ENCODE measurements at places on chromosomes 2 and 18. TPM values are rescaled to one million over a fixed set of nuclear protein-coding genes. Genes with fewer than 3 reads are reported as not detected.

DNA sequence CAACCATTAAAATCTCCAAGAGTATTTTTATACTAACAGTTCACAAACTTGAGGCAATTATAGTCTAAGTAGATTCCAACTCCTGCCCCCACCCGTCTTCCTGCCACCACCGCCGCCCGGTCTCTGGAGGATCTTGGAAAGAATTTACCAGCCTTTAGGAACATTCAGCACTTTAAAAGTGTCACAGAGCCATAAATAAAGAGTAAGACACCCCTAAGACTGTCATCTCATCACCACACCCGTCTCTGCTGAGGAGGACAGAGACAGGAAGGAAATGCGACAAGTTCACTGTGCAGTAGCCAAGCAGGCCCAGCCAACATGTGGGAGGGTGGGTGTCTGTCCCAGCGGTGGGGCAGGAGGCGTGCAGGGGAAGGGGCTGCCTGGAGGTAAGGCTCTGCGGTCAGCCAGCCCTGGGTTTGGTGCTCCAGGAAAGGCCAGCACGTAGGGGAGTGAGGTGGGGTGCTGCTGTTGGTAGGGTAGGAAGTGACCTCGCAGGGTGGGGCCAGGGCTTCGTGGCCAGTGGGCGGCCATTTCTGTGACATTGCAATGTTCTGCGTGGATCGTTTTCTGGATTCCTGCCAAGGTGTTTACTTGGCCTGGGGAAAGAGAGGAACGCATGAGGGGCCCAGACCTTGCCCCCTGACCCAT is 111.6 kb downstream of the FAM210A start:
- no peak for DNase-seq

Gene TRIM43
- polyA plus RNA-seq: not detected

Gene REG1B
- not detected for polyA plus RNA-seq

DNA sequence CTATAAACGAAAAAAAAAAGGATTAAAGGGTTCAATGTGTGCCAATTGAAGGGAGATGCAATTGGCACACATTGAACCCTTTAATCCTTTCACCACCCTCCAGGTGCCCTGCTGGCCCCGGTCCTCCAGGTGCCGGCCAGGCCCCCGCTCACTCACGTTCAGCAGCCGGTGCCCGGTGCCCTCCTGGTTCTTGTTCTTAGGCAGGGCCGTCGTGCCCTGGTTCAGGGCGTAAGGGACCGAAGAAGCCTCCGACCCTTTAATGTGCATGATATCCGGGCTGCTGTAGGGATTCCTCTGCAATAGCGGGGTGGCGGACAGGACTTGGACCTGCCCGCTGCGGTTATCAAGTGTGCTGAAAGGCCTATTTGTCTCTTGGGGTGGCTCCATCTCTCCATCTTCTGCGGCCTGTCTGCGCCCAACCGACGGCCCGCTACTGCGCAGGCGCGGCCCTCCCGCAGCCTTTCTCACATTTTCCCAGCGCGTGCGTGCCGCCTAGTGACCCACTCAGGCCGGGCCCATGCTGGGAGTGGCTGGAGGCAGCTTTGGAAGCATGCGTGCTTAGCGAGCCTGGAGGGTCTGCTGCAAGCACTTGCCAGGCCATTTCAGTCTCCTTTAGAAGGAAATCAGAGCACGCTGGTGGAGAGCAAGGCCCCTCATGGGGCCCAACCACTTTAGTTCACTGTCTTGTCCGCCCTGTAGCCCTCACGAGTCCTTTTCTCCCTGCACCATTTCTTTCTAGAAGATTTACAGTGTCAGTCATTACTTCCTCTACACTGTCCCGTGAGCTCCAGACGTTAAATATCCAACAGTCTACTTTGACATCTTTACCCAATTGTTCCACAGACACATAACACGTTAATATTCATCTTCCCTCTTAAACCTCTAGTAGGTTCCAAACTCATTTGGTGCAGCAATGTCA is 24.3 kb downstream of the TMEM237 start:
- DNase-seq: peak; percentile 65

GRCh38 chr18:23405636-23406035 is 47.5 kb upstream of the RIOK3 start:
- DNase-seq: no peak

Gene KCNJ13
- polyA plus RNA-seq: not detected

Gene GRHL1
- polyA plus RNA-seq: 0.70 TPM

DNA sequence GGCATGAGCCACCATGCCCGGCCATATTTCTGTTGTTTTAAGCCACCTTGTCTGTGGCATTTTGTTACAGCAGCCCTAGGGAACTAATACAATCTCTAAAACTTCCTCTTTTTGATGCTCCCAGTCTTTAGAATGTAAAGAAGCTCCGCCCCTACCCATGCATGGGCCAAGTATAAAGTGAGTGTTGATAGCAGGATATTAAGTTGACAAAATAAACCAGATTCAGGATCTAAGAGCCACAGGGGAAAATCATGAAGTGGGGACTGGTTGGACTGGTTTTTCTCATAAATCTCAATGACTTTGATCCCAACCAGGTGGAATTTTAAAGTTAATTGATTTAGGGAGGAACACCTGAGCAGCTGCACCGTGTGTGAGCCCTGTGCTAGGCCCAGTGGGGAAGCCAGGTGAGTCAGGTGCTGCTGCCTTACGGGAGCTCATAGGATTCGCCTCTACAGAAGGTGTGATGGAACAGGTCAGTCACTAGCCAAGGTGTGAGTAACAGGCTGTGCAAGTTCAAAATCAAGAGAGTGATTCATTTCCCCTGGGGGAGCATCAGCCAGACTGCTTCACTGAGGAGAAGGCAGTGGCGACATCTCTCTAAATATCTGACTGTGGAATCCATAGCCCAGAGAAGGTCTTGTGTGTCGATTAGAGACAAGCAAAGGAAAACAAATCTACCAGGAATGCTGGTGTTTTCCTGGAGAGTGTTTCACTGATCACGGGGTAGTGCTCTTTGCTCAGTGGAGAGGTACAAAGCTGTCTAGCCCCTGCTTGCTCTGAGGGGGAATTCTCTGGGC is 63.0 kb upstream of the MSH2 start:
- DNase-seq: no peak

Gene NDUFV2
- polyA plus RNA-seq: 65.7 TPM

DNA sequence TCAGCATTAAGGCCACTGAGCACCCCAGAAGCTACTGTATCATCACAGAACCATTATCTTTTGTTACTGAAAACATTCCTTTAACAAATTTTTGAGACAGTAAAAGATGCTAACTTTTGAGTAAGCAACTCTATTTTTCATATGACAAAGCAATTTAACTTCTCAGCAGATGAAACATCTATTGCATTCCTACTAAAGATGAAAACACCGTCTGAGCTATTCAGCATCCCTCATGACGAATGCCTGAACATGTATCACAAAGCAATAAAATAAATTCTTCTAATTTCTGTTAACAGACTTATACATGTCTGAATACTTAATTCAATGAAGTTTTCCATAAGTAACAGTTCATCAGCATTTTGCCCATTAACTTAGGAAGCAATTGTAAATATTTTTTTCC is 23.9 kb downstream of the CHN1 start:
- no peak for DNase-seq

- no peak for DNase-seq
Observed at GRCh38 chr2:42098571-42099437, 51.0 kb downstream of the PKDCC start.

Gene SLC9A2
- 0.03 TPM for polyA plus RNA-seq

GRCh38 chr2:64260817-64261216 is 116.6 kb upstream of the PELI1 start:
- peak; percentile 82 for DNase-seq

GRCh38 chr18:6807515-6808257 is 78.2 kb downstream of the ARHGAP28 start:
- peak; percentile 97 for DNase-seq

GRCh38 chr2:206739271-206739670 is 21.1 kb upstream of the DYTN start:
- DNase-seq: no peak

GRCh38 chr2:202763916-202764315 is 107.7 kb downstream of the ICA1L start:
- no peak for DNase-seq

DNA sequence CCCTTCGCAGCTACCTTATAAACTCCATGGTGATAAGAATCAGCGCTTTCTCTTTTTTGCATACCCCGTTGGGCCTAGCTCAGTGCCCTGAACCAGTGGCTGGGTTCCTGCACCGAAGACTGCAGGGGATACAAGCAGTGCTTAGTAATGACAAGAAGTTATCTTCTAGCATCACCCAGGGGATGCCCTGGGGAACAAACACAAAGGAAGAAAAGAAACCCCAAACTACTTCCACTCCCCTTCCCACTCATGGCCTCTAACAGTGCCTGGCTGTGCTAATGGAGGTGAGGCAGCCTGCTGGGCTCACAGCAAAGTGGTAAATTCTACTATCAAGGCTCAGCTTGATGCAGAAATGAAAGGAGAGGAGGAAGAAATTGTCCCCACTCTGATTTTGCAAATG is 314.7 kb downstream of the TXNL1 start:
- no peak for DNase-seq

Gene TEKT4
- polyA plus RNA-seq: not detected

Gene CROCC2
- not detected for polyA plus RNA-seq

Gene CNTNAP5
- polyA plus RNA-seq: not detected

Data from endothelial cell of umbilical vein (primary cell).